ENCODE measurements at places on chromosomes 5 and 9.

- DNase-seq: no peak
Observed at GRCh38 chr9:79776581-79776980, 204.8 kb downstream of the TLE4 start.

DNA sequence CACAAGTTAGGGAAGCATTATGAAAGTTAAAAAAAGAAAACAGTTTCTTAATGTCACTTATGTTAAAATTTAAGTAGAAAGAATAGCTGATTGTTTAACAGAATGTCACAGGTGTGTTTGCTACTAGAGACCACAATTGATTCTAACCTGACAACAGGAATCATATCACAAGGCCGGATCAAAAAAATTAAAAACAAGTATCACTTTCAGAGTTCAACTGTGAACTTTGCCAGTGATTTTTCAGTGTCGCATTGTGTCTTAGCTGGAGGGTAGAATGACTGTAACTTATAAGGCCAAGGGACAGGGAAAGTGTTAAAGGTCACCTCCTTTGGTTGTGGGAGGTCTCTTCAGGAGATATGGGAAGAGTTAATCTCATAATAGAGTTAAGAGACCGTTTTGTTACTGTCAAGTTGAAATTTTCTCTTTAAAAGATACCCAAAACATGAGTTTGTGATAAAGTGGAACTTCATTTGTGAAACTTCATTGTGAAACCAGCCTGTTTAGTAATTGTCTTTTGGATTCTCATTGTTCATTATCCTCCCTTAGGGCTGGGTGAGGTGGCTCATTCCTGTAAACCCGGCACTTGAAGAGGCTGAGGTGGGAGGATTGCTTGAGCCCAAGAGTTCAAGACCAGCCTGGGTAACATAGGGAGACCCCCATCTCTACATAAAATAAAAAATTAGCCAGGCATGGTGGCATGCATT lies 40.9 kb downstream of the CPEB4 start:
- DNase-seq: no peak

DNA sequence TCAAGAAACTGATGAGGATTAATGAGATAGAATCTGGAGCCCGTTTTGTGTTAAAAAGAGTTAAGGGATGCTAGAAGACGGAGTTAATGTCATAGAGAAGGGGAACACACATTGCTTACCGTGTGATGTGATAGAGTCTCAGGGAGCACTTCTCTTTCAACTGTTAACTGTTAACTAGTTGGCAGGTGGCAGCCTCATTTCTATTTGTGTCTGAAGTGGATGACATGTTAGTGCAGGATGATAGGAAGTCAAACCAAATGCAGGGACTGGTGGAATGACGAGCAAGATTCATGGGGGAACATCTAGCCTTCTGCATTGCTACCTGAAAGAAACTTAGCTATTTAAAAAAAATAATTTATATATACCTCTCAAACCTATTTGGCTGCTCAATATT lies 222.7 kb downstream of the MAST4 start:
- no peak for DNase-seq

DNA sequence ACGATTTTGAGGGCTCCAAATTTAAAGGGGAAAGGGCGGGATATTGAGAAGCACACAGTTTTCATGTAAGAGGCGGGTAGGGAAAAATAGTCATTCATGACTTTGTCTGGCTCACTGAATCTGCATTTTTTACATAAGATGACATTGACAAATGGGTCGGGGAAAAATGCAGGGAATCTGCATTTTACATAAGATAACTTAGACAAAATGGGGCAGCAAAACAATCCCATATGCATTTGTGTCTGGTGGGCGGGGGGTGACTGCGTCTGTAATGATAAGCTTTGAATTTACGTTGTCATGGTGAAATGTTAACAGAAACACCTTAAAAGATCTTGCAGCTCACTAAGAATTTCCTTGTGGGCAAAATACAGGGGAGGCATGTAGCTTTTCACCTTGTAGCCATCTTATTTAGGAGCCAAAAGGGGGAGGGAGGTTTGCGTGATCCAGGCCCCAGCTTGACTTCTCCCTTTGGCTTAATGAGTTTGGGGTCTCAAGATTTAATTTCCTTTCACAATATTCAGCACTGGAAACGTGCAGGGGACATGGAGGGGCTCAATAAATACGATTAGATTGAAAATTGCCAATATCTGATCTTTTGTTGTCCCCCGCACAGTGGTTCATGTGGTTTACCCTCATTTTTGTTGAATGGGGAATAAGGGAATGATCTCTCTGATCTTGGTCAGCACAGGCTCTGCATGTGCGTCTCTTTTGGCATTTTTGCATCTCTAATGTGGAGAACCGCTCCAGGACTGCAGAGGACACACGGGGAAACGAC lies 41.1 kb upstream of the GADD45G start:
- DNase-seq: no peak

GRCh38 chr5:178785999-178786398 lies 55.5 kb upstream of the ZNF354A start:
- DNase-seq: no peak

GRCh38 chr9:14497476-14497875 lies 183.5 kb upstream of the NFIB start:
- no peak for DNase-seq

GRCh38 chr5:126801174-126801991 lies 24.4 kb downstream of the LMNB1 start:
- no peak for DNase-seq

DNA sequence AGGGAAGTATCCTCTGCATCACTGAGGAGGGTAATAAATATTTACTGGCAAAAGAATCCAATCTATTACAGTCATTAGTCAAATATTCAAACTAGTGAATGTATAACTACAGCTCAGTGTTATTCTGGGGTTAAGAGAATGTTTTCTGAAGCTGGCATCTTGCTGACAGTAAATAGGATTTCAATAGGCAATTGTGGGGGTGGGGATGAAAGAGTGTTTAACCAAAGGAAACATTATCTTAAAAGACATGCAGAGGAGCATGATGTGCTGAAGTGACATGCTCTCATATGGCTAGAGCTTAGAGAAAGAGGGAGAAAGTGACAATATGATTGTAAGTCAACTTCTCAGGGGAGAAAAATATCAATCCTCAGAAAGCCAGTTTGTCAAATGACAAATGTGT lies 618.4 kb upstream of the RIOK2 start:
- no peak for DNase-seq

GRCh38 chr5:2213121-2213730 lies 330.5 kb upstream of the IRX4 start:
- no peak for DNase-seq

- no peak for DNase-seq
Observed at GRCh38 chr9:109403116-109403515, 82.3 kb upstream of the EPB41L4B start.

- no peak for DNase-seq
Observed at GRCh38 chr9:29609282-29609681, 2036.0 kb upstream of the C9orf72 start.

DNA sequence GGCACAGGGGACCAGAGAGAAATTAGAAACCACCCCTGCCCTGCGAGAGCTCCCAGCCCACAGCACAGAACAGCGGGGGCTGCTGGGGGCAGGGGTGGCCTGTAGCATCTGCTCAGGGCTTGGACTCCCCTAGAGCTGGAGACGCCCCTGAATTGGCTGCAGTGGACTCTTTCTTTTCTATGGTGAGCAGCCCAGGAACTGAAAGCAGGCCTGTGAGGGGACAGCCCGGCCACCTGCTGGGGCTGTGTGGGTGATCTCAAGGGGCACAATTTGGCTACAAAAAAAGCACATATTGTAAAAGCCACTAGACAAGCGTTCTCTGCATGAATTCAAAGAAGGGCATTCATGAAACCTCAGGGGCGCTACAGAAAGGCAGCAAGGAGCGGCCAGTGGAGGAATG lies 57.5 kb upstream of the ICE1 start:
- DNase-seq: no peak

DNA sequence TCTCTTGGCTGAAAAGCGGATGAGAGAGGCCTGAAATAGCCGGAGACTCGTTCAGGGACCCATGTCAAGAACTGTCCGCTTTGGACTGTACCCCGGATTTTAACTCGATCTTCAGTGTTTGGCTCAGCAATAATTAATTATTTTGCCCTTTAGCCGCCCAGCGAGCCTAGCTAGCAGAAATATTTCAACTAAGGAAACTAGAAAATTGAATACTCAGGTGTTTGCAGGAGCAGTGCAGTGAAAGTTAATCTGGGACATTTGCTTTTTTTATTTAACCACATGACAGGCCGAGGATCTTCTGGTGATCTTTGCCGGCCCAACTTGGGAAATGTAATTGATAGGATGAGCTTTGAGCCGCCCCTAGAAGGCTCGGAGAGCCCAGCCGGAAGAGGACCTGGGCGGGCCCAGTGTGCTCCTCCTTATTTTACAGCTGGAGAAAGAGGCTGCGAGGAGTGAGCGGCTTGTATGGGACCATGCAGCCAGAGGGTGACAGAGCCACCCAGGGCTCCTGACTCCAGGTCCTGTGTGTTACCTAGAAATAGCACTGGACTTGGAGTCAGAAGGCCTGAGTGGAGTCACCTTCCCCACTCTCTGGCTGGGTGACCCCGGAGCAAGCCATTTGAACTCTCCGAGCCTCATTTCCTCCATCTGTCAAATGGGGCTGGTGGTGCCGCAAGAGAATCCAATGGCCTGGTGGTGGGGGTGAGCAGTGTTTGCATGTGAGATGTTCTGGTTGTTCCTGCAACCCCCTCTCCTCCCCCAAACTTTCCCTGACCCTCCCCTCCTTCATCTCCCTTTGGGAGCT lies 2.4 kb downstream of the PPARGC1B start:
- no peak for DNase-seq

GRCh38 chr9:111276431-111277128 lies 53.4 kb downstream of the OR2K2 start:
- no peak for DNase-seq

DNA sequence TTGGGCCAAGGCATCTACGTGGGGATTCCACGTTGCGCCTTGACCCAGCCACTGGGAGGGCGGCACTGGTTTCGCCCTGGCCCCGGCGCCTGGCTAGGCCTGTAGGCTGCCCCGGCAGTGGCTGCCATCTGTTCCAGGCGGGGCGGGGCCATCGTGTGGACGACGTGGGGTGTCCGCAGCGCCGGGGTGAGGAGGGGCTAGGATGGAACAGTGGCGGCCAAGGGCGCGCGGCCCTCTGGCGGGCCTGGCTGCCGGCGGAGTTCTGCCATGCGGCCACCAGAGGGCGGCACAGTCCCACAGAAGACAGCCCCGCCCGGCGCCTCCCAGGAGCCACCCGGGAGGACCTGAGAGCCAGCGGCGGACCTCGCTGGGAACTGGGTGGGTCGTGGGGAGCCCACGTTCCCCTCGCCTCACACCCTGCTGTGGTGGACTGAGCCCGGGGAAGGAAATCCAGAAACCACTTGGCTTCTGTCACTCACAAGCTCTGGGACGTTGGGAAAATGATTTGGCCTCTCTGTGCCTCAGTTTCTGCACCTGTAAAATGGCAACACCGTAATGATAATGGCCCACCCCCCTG lies 22.6 kb upstream of the RAPGEF1 start:
- DNase-seq: peak; percentile 63

GRCh38 chr5:101942321-101942882 lies 353.7 kb downstream of the SLCO4C1 start:
- no peak for DNase-seq

DNA sequence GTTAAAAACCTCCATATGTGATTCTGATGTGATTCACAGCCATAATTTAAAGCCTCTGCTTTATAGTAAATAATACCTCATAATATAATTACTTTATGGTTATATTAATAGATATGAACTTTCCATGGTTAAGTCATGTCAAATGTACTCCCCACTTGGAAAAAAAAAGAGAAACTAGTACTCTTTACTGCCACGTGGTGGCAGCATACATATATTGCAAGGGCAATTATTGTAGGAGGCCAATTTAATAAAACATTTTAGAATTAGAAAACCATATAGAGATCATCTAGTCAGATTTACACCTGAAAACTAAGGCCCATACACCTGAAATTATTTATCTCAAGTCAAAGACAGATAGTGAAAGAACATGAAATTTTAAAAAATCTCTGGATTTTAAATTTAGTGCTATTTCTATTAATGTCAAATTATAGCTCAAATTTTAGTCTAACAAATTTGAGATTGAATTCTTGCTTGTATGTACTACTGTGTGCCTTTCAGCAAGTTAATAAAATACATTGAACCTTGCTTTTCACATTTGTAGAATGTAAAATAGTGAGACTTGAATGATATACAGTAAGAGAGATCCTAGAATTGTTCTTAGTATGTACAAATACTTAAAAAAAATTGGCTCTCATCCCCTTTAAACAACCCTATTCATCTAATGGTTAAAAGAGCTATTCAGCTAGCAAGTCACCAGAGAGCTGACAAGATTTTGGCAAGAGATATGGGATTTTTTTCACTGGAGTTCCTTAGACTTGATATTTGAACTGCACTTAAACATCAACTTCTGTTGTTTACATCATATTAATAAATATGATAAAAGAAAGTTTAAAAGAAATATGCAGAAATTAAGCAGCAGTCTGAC lies 603.8 kb downstream of the TLE4 start:
- DNase-seq: no peak

DNA sequence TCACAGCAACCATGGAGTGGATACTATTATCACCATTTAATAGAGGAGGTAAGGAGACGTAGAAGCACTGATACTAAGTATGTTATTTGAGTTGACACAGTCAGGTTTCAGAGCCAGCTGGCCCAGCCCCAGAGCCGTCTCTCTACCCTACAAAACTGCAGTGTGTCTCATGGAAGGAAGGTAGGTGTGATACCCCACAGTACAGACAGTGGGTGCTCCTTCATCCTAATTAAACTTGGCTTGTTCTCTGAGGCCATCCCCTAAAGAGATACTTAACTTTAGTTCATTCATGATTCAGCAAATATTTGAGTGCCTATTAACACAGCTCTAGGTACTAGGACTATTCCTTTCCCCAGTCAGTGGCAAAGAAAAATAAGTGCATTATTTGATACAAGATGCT lies 22.6 kb downstream of the PIP5K1B start:
- DNase-seq: no peak

DNA sequence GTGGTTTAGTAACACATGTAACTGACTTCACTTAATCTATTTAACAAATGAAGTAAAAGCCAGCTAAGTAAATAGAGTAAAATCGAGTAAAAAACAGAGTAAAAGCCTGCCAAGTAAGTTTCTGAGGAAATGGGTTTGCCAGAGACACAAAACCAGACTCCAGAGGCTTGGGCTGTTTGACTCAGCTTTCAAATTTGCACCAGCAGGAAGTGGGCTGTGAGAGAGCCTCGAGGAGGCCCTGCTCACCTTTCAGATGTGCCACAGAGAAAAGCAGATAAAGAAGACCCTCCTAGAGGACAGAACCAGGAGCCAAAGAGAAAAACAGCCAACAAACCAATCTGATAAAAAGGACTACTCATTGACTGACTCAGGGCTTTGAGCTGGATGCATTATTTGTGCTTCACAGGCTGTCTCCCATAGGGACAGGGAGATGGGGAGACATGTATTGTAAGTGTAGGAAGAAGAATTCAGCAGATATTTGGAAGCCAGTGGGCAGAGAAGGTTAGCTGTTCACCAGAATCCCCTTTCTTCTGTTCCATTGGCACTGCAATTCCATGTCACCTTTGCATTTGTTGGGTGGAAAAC lies 14.4 kb upstream of the AMACR start:
- DNase-seq: no peak

DNA sequence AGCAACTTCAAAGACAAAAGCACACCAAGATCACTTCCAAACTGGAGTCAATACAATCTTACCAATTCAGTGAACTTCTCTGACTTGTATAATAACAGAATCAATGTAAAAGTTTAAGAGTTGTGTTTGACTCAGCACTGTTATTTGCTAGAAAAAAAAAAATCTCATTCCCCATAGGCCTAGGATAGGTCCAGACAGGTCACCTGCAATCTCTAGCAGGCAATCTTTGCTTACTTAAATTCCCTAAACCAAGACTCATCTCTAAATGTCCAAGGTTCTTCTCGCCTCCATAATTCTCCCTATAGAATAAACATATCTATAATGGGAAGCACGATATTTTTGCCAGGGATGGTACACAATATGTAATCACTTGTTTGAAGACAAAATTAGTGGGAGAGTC lies 2.5 kb downstream of the FAM169A start:
- no peak for DNase-seq
